ENCODE measurements at places on chromosomes 7 and 10.

DNA sequence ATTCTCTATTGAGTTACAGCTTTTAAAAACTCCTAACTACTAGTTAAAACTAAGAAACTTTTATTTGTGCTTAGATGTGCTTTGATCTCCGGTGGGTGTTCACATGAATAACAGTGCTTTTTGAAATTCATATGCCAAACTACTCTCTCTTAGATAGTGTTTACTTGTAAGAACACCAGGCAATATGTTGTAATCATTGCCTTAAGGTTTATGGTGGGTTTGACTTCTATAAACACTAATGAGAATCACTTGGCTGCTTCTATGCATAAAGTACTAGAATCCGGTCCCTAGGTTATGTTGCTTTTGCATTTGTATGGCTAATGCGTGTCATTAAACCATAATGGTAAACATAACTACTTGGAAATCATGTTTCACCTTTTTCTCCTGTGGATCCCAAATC lies 203.9 kb upstream of the VSTM2A start:
- no peaks in the 10 kb centered on the region for H3K4me1 ChIP-seq
- DNase-seq, result no peak
- H3K4me3 ChIP-seq, result no peak overlapping the region
- H3K27ac ChIP-seq, result no peak overlapping the region

GRCh38 chr10:68010426-68010940 lies 64.6 kb downstream of the HERC4 start:
- DNase-seq, result no peak
- H3K4me3 ChIP-seq, result no peak overlapping the region
- H3K4me1 ChIP-seq, result no peaks in the 10 kb centered on the region
- no peaks in the 10 kb centered on the region for H3K36me3 ChIP-seq

- H3K4me1 ChIP-seq, result no peaks in the 10 kb centered on the region
- no peaks in the 10 kb centered on the region for H3K36me3 ChIP-seq
- H3K4me3 ChIP-seq, result no peak overlapping the region
- DNase-seq, result no peak
Observed at GRCh38 chr7:76225379-76225778, 23.7 kb downstream of the SRRM3 start.

- no peaks in the 10 kb centered on the region for H3K4me1 ChIP-seq
- no peaks in the 10 kb centered on the region for H3K27me3 ChIP-seq
- no peak for DNase-seq
Observed at GRCh38 chr7:5510426-5511045, 86.9 kb upstream of the TNRC18 start.

GRCh38 chr7:17846935-17847334 lies 93.4 kb downstream of the SNX13 start:
- no peak overlapping the region for H3K4me3 ChIP-seq
- no peak overlapping the region for H3K27ac ChIP-seq
- H3K4me1 ChIP-seq, result no peaks in the 10 kb centered on the region
- no peaks in the 10 kb centered on the region for H3K27me3 ChIP-seq
- DNase-seq, result no peak
- no peaks in the 10 kb centered on the region for H3K36me3 ChIP-seq

- no peak overlapping the region for H3K27ac ChIP-seq
- H3K4me3 ChIP-seq, result no peak overlapping the region
- H3K36me3 ChIP-seq, result no peaks in the 10 kb centered on the region
- no peaks in the 10 kb centered on the region for H3K4me1 ChIP-seq
- no peak for DNase-seq
- H3K27me3 ChIP-seq, result no peaks in the 10 kb centered on the region
Observed at GRCh38 chr10:70380350-70381135, 1.9 kb downstream of the LRRC20 start.

- no peak overlapping the region for H3K27ac ChIP-seq
- no peaks in the 10 kb centered on the region for H3K4me1 ChIP-seq
- H3K4me3 ChIP-seq, result no peak overlapping the region
- no peaks in the 10 kb centered on the region for H3K36me3 ChIP-seq
- H3K27me3 ChIP-seq, result no peaks in the 10 kb centered on the region
- no peak for DNase-seq
Observed at GRCh38 chr10:71665456-71665855, 54.1 kb downstream of the C10orf105 start.

GRCh38 chr7:29214056-29214455 lies 19.5 kb downstream of the CHN2 start:
- H3K27me3 ChIP-seq, result peaks cover 8% of the 10 kb centered on the region
- no peak overlapping the region for H3K27ac ChIP-seq
- no peak overlapping the region for H3K4me3 ChIP-seq
- H3K36me3 ChIP-seq, result no peaks in the 10 kb centered on the region

DNA sequence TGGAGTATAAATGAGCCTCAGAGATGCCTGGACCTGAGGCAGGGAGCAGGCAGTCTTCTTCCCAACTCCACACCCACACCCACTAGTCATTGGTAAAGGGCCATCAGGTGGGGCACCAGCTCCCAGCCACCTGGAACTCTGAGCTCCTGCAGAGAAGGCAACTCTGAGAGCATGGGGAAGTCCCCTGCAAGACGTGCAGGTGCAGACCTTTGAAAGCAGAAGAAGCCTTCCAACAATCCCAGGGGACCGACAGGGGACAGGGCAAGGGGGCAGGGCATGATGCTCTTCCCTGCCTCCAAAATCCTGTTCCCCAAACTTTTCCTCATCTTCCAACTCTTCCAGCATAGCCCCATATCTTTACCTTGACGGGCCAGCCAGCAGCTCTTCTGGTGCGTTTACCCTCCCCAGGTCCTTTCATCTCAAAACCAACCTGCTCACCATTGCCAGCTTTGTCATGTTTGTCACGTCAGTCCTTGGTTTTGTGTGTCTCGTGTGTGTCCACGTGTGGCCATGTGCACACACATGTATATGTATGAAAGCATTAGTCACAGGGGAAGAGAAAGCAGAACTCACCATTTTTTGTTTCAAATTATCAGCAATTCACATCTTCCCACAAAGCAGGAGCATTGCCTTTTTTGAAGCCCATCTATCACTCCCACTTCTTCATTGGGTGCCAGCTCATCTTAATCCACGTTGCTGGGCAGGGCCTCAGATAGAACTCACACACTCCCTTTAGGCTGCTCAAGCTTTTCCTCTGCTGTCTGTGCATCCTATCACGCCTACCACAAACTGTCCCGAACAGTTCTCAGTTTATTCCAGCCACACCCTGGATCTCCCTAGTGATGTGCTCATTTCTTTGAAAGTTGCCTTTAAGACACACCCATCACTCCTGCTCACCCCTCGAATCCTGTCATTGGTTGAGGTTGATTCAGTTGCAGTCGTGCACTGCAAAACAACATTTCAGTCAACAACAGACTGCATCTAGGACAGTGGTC lies 41.0 kb upstream of the AMPH start:
- no peaks in the 10 kb centered on the region for H3K4me1 ChIP-seq
- H3K27ac ChIP-seq, result no peak overlapping the region
- no peaks in the 10 kb centered on the region for H3K27me3 ChIP-seq
- DNase-seq, result no peak

- H3K27ac ChIP-seq, result peak overlapping the region; percentile 50
- no peak for DNase-seq
- no peaks in the 10 kb centered on the region for H3K27me3 ChIP-seq
- no peaks in the 10 kb centered on the region for H3K36me3 ChIP-seq
- no peak overlapping the region for H3K4me3 ChIP-seq
- H3K4me1 ChIP-seq, result no peaks in the 10 kb centered on the region
Observed at GRCh38 chr7:134832367-134832766, 52.9 kb downstream of the CALD1 start.

GRCh38 chr7:3028071-3028757 lies 15.5 kb downstream of the CARD11 start:
- H3K4me1 ChIP-seq, result no peaks in the 10 kb centered on the region
- no peaks in the 10 kb centered on the region for H3K27me3 ChIP-seq
- DNase-seq, result peak; percentile 37
- H3K4me3 ChIP-seq, result peak overlapping the region; percentile 21
- H3K27ac ChIP-seq, result no peak overlapping the region
- H3K36me3 ChIP-seq, result no peaks in the 10 kb centered on the region

DNA sequence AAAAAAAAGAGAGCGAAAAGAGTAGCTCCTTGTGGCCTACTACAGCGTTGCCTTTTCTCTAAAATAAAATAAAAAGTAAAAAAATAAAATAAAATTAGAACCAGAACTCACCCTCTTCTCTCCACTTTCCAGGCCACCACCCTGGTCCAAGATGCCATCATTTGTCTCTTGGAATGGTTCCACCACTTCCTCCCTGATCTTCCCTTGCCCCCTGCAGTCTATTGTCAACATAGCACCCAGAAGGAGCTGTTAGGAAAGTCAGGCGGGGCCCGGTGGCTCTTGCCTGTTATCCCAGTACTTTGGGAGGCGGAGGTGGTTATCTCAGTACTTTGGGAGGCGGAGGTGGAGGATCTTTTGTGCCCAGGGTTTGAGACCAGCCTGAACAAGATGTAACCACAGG lies 7.6 kb upstream of the GRID2IP start:
- H3K4me3 ChIP-seq, result no peak overlapping the region
- H3K27me3 ChIP-seq, result no peaks in the 10 kb centered on the region
- no peaks in the 10 kb centered on the region for H3K4me1 ChIP-seq

DNA sequence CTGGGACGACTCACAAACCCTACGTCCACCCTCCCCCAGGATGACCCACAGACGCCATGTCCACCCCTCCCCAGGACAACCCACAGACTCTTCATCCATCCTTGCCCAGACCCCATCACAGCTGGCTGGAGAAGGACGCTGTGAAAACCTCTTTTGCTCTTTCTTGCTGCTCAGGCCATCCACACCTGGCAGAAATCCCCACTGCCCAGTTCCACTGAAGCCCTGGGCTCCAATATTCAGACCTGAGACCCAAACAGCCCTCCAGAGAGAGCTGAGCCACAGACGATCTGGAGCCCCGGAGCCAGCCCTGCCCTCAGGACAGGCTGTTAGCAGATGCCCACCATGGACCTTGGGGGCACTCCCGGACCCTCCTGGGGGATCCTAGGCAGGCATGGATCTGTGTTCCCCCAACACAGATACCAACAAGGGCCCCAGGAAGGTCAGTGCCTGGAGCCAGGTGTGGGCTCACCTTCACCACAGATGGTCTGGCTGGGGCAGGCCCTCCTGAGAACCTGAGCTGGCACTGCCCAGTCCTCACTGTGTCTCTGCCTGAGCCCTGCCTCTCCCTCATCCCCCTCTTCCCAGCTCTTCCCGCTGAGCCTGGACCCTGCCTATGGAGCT lies 226.2 kb downstream of the PTPRN2 start:
- peak; percentile 35 for DNase-seq
- no peaks in the 10 kb centered on the region for H3K36me3 ChIP-seq
- no peak overlapping the region for H3K4me3 ChIP-seq
- no peaks in the 10 kb centered on the region for H3K27me3 ChIP-seq
- H3K27ac ChIP-seq, result no peak overlapping the region

DNA sequence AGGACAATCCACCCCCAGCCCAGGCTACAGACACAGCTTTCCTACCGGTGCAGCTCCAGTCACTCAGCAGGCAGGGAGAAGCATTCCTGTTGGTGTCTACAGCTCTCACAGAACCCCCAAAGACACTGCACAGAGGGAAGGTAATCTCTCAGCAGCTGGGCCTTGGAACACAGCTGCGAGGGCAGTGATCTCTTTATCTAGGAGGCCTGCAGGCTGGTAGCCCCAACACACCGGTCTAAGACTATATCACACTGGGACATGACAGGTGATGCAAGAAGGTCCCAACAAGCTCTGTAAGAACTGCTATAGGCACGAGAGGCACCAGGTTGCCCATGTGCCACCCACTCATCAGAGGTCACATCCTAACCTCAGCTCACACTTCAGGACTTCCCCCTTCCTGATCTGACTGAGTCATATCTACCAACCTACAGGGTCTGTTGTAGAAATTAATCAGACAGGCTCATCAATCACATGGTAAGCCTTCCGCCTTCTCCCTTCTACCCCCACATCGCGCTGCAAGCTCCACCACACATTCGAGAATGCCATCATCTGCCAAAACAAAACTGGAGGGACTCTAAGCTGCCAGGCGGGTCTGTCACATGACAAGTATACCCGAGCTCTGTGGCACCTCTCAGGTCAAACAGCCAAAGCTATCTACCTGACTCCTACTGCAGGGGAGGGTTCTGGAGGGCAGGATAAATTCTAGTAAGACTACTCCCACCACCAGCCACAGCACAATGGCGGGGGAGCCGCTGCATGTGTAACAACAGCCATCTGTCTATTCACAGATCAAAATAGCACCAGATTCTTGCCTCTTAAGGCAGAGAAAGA lies 26.1 kb downstream of the FAM53B start:
- peak overlapping the region; percentile 51 for H3K27ac ChIP-seq
- H3K4me1 ChIP-seq, result peaks cover 5% of the 10 kb centered on the region
- DNase-seq, result no peak
- H3K4me3 ChIP-seq, result no peak overlapping the region
- H3K27me3 ChIP-seq, result no peaks in the 10 kb centered on the region

GRCh38 chr7:45211066-45211465 lies 53.5 kb downstream of the RAMP3 start:
- H3K36me3 ChIP-seq, result no peaks in the 10 kb centered on the region

- no peaks in the 10 kb centered on the region for H3K27me3 ChIP-seq
- H3K36me3 ChIP-seq, result no peaks in the 10 kb centered on the region
- no peaks in the 10 kb centered on the region for H3K4me1 ChIP-seq
- no peak for DNase-seq
- H3K27ac ChIP-seq, result no peak overlapping the region
- H3K4me3 ChIP-seq, result no peak overlapping the region
Observed at GRCh38 chr7:41592236-41592635, 110.7 kb downstream of the INHBA start.

GRCh38 chr7:28572321-28573058 lies 160.2 kb downstream of the CREB5 start:
- peaks cover 24% of the 10 kb centered on the region for H3K27me3 ChIP-seq
- H3K27ac ChIP-seq, result no peak overlapping the region
- peaks cover 7% of the 10 kb centered on the region for H3K4me1 ChIP-seq
- DNase-seq, result no peak

DNA sequence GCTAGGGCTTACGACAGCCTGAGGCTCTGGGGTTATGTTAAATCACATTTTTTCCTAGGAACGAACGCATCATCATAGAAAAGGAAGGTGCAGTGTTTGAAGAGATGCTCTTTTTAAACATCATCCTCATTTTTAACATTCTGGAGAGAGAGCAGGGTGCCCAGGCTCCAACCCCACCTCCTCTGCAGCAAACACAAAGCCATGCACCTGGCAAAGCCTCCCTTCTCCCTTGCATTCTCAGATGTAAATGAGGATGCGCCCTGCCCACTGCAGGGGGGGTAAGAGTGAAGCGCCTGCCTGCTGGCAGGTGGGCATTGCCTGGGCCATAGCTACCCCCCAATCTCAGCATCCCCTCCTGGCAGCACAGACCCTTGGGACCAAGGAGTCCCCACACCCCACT lies 92.4 kb downstream of the PTPRN2 start:
- no peaks in the 10 kb centered on the region for H3K36me3 ChIP-seq
- no peaks in the 10 kb centered on the region for H3K4me1 ChIP-seq
- no peak overlapping the region for H3K4me3 ChIP-seq
- H3K27me3 ChIP-seq, result no peaks in the 10 kb centered on the region
- H3K27ac ChIP-seq, result no peak overlapping the region
- DNase-seq, result no peak

Measured in breast epithelium (tissue), 4 donors.